ENCODE measurements at places on chromosomes 16 and 17.

DNA sequence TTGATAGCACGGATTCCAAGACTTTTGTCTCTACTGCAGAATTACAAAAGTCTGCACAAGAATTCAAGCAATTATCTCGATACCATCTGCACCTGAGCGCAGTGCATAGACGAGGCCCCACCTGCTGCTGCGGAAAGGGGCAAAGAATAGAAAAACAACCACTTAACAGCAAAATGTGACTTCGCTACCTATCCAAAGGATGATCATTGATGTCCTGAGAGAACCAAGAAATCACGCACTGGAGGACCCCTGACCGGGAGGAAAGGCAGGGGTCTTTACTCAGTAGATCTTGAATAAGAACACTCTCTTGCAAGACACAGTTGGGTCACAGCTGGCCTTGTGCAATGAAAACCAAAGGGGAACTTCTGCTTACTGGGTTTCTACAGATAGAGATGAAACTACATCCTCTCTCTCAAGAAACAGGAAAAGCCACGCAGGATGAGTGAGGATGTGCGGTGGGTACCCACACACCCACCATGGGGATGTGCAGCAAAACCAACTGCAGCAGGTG, 147.4 kb upstream of the RPH3AL start:
- DNase-seq, result no peak

GRCh38 chr17:82648742-82649331, 593 bp upstream of the WDR45B start:
- peak; percentile 53 for DNase-seq

GRCh38 chr16:58797137-58797801, 63.2 kb upstream of the GOT2 start:
- no peak for DNase-seq

- no peak for DNase-seq
Observed at GRCh38 chr17:58480090-58480489, 8.1 kb downstream of the HSF5 start.

DNA sequence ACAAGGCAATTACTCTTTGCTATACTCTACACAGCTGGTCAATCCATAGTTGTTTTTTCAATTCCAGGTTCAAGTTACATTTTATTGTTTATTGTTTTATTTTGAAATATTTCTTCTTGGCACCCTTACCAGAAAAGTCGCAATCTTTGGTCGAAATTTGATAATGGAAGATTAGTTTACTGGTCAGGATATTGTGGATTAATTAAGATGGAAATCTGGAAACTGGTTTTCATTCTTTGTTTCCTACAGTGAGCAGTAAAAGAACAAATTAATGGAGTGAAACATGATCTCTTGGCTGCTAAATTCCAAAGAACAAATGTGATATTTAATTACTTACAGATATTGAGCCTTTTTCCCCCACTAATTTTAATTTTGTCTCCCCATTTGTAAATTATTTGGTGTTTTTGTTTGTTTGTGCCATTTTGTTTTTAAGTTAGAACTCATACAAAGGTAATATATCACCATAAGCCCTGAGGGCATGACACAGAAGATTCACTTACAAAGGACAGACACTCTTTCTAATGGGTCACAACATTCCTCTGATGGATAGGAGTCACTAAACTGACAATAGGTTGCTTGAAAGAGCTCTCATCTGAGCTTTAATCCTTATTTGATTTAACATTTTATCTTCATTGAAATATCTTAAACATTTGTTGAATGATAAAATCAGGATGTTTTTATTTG, 700.2 kb downstream of the KCNJ2 start:
- DNase-seq, result no peak

- DNase-seq, result no peak
Observed at GRCh38 chr16:12293913-12294312, 317.4 kb downstream of the SNX29 start.

Data from HTR-8/SVneo (cell line).